ENCODE measurements at places on chromosomes 5 and 9. TPM values are rescaled to one million over a fixed set of nuclear protein-coding genes. Genes with fewer than 3 reads are reported as not detected.

Gene PFN3
- not detected for total RNA-seq

Gene PCDHB8
- not detected for total RNA-seq

Gene PLGRKT
- 31.8 TPM for total RNA-seq

Gene HEXB
- 65.0 TPM for total RNA-seq

Gene UGT3A2
- not detected for total RNA-seq

Measured in activated CD8-positive, alpha-beta memory T cell treated with anti-CD3 and anti-CD28 coated beads for 36 hours (primary cell).